ENCODE measurements at places on chromosomes 2 and 18. TPM values are rescaled to one million over a fixed set of nuclear protein-coding genes. Genes with fewer than 3 reads are reported as not detected.

GRCh38 chr2:200592406-200593075 is 6.7 kb downstream of the AOX1 start:
- DNase-seq: no peak

KCNF1 gene
- total RNA-seq: 0.94 TPM

DNA sequence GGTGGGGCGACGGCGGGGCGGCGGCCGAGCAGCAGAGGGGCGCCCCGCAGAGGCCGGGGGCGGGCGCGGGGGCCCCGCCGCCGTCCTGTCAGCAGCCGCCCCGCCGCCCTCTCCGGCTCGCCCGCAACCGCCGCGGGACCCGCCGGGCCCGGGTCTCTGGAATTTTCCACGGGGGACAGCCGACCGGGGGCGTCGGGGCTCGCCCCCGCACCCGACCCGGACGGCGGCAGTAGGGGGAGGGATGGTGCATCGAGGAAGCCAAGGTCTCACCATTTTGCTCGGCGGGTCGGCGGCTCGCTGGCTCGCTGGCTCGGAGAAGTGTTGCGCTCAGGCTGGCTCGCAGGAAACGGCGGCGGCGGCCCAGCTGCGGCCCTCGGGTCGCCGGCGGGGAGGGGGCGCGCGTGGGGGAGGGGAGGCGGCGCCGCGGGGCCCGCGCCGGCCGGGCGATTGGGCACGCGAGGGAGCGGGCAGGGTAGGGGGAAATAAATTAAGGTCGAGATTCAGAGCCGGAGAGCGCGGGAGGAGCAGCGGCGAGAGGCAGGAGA is 405 bp downstream of the PPP3R1 start:
- peak; percentile 72 for DNase-seq

TMEM163 gene
- total RNA-seq: 0.45 TPM

FRZB gene
- 17.1 TPM for total RNA-seq

LHCGR gene
- 12.4 TPM for total RNA-seq

- DNase-seq: no peak
Observed at GRCh38 chr2:108905176-108905575, 83.8 kb downstream of the EDAR start.

OR6B2 gene
- total RNA-seq: 5.1 TPM

GRCh38 chr2:86518481-86518880 is 44.8 kb downstream of the CHMP3 start:
- no peak for DNase-seq
